ENCODE measurements at places on chromosomes 4 and X.
A peak's percentile ranks its signal among the peaks of the same experiment; 100 is the strongest.

DNA sequence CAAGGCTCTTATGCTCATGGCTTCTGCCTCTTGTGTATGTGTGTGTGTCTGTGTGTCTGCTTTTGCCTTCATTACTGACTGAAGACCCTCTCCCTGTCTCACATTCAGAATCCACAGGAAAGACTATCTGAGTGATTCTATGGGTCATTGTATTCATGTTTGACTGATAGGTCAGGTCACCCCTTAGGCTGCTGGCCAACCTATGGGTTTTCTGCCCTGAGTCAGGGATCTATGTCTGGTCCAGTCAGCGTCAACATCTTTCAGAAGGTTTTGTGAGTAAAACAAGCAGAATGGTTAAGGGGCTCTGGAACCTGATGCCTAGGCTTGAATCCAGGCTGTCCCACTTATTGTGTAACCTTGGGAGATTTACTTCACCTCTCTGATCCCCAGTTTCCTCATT lies 30.5 kb downstream of the NHSL2 start:
- no peak for DNase-seq

DNA sequence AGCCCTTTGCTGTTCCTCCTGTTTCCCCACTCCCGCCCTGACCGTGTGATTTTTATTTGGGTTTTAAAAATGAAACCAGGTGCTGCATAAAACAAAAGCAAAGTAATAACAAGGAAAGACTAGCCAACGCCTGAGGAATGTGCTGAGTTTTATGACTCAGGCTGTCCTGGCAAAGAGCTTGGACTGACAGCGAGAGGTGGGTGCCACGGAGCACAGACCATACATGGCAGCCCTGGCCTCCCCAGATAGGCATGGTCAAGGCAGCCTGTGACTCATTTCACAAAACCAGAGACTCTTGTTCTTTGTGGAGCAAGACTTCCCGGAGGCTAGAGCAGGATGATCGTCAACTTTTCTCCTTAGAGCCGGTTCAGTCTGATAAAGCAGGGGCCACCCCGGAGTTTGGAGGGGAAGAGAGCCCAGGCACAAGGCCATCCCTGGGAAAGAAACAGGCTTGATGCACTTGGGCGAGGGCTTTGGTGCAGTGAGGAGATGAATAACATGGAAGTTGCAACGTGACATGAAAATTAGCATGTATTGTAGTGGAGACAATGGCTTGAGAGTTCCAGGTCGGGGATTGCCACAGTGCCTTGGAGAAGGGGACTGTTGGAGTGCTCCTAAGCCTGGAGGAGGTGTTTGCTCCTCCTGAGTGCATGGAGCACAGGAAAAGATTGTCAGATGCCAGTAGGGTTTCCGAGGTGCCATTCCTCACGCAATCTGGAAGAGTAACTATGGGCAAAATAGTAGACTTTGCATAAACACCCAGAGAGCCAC lies 54.8 kb downstream of the C4orf51 start:
- DNase-seq: no peak

GRCh38 chr4:40003986-40004385 lies 26.3 kb upstream of the PDS5A start:
- DNase-seq: no peak

DNA sequence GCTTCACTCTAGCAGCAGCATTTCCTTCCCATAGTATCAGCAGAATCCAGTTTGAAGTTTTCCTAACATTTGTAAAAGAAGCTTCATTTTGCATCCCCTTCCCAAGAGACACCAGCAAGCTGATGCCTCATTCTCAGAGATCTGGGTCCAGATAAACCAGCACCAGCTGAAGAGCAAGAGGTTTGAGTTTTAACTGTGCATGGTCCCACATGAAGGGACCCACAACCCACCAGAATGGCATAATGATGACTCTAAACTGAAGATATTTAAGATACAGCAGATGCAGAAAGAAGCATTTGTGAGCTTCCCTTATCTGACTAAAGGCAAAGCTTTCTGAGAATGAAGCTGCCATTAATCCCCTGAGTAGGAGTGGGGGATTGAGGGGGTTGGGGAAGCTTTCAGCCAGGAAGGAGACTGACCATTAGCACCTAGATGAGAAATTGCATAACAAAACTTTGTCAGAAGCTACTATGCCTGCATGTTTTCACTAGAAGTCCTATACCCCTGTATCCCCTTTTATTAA lies 18.6 kb downstream of the NUDT6 start:
- no peak for DNase-seq

- DNase-seq: no peak
Observed at GRCh38 chr4:110681381-110681780, 58.5 kb upstream of the PITX2 start.

DNA sequence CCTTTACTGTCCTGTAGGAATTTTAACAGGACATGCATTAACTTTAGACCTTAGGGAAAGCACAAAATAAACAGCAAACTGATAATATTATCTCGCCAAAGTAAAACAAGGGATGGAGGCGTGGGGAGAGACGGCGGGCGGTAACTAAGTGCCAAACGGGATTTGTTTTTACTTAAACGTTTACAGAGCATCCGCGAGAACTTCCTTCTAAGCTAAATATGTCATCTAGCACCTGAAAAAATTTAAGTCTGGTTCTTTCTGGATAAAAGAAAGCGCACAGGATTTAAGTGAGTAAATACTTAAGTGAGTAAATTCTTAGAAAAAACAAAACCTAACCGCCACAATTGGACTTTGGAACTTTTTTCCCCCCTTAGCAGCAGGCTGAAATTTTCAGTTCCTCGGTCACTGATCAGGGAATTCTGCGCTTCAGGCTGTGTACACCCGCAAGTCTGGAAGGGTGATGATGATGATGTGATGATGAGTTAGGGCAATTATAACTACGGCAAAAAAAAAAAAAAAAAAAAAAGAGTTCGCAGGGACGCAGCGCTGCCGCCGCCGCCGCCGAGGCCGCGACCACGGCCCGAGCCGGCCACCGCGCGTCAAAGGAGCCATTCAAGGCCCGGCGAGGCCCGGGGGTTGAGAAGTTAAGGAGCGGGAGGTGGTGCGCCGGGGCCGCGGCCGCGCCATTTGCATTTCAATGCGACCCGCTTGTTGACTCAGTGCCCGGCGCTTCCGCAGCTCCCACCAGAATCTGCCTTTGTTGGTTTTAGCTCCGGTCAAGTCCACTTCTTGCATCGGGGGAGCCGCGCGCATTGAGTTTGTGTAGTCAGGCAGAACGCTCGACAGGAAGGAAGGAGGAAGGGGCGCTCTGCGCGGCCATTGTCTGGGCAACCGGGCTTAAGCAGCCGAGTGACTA lies 108.8 kb downstream of the SPRY1 start:
- DNase-seq: peak; percentile 3

DNA sequence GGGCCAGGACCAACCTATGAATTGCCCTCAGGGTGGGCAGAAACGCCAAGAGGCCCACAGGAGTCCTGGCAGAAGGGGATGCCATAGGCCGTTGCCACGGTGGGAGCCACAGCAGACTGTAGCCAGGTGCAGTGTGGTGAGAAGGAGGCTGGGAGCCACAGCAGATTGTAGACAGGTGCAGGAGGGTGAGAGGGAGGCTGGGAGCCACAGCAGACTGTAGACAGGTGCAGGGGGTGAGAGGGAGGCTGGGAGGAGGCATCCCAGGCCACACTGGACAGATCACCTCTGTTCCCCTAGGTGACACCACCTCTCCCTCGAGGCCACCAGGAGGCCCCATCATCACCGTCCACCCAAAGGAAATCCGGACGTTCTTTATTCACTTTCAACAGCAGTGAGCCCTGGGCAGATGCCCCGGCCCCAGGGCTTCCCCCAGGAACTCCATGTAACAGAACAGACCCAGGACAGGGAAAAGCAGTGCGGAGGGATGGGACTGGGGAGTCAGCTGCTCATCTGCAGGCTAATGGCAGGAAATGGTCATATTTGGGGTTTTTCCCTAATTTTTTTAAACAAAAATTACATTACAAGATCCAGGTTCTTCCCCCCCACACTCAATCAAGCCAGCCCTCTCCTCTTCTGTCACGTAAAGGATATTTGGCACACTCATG lies 19.5 kb upstream of the MRFAP1 start:
- no peak for DNase-seq

DNA sequence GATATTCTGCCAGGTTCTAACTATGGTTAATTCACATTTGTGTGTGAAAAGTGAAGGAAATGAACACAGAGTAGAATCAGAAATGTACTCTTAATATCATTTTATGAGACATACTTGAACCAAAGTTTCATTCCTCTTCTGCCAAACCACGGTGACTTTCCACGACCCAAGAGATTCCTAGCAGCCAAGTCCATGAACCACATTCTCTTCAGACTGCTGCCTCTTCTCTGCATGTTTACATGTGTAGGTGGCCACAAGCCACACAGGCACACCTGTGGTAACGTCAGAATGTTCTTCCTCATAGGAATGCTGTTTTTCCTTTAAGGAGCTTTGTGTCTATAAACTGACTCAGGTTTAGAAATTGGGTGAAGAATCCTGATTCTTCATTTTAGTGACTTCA lies 1411.2 kb downstream of the RAPGEF2 start:
- DNase-seq: no peak

DNA sequence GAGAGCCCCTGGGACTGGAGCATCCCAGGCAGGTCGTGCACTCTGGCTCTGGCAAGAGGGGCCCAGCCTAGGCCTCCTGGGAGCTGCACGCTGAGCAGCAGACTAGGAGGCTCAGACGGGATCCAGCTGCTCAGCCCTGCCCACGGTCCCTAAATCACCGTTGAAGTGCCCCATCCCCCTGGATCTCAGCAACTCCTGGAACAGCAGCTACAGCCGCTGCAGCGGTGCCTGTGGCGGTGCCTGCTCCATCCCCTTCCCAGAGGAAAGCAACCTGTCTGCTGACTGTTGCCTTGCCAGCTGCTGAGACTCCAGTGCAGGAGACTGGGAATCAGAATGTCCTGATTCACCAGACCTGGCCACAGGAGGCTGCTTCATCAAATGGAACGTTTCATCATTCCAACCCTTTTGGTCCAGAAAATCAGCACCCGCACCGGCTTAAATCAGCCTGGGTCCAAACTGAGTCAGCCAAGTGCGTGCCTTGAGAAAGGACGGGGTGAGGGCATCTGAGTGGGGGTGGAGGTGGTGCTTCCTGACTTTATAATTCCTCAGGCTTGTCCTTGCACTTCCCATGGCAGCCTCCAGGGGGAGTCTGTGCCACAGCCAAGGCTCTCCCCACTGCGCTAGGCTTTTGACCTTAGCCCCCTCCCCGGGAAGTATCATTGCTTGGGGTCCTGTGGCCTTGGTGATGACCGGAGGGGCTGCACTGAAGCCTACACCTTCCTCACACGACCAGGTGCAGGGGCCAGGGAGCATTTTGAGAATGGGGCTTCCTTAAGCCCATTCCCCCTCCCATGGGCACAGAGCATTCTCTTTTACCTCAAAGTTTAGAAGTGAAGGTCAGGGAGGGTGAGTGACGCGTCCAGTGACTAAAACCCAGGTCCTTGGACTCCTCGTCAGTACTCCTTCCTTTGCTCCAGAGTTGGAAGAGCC lies 6.5 kb downstream of the ZNF185 start:
- peak; percentile 3 for DNase-seq

DNA sequence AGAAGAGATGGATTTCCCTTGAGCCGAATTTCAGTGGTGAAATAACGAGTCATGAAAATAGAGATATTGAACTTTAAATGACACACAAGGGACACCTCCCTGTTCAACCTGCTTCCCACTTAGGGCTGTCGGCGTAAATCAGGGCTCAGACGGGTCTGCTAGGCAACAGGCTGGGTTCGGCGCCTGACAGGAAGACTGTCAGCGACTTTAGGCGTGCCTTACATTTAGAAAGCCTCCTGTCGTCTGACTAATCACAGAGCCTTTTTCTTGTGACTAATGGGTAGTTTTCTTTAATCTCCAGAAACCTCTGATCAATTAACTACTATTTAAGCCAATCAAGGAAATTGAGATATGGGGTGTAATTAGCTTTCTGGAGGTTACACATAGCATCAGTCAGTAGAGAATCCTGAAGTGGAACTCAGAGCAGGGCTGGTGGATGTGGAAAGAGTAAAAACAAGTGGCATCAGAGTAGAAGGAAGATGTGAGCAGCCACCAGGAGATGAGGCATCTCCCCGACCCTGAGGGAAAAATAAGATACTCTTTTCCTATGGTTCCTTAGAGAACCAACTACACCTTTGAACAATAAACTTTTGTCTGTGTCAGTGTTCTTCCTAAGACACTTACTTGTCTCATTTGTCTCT lies 86.2 kb upstream of the HS3ST1 start:
- no peak for DNase-seq

GRCh38 chr4:138939960-138940359 lies 75.6 kb upstream of the NOCT start:
- DNase-seq: no peak

GRCh38 chrX:153685751-153686696 lies 1.7 kb upstream of the SLC6A8 start:
- no peak for DNase-seq

- DNase-seq: no peak
Observed at GRCh38 chr4:158008551-158009218, 164.1 kb downstream of the GASK1B start.

DNA sequence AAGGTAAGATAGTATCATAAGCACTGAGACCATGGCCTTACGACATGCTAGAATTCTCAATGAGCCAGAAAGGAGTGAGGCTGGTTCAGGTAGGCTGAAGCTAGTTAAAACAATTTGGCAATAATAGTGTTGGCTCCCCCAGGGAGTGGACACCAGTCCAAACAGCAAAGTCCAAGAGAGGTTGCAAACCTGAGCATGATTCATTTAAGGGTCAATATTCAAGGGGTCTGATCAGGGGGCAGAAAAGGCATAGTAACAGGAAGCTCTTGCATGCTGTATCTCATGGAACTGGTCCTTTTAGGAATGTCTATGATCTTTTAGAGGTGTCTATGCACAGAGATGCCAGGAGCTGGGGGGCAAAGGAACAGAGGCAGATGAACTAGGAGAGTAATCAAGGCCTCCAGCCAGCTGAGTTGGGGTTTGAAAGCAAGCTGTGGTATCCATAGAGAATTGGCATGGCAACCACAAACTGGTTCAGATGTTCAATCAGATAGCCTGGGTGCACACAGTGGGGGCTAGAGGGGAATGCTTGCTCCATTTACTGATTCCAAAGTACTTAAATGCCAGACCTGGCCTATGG lies 5.1 kb downstream of the GJB1 start:
- no peak for DNase-seq

DNA sequence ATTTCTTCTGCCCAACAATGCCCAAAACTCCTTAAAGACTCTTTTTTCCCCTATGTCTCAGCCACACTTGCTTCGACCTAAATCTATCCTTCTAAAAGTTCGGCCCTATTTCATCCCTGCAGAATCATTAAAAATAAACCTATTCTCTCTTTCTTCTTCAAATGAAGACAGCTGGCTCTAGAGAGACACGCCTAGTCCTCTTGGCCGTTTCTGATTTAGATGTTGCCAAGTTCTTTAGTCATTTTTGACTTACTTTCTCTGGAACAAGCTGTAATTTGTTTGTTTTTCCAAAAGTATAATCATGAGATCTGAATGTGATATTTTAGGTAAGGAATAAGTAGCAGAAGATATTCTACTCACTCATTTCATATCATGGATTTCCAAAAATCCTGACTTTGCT lies 211.6 kb downstream of the CENPC start:
- no peak for DNase-seq
